ENCODE measurements at places on chromosomes 7 and 10.

GRCh38 chr10:124253006-124253405 lies 159.6 kb upstream of the CHST15 start:
- DNase-seq: no peak

DNA sequence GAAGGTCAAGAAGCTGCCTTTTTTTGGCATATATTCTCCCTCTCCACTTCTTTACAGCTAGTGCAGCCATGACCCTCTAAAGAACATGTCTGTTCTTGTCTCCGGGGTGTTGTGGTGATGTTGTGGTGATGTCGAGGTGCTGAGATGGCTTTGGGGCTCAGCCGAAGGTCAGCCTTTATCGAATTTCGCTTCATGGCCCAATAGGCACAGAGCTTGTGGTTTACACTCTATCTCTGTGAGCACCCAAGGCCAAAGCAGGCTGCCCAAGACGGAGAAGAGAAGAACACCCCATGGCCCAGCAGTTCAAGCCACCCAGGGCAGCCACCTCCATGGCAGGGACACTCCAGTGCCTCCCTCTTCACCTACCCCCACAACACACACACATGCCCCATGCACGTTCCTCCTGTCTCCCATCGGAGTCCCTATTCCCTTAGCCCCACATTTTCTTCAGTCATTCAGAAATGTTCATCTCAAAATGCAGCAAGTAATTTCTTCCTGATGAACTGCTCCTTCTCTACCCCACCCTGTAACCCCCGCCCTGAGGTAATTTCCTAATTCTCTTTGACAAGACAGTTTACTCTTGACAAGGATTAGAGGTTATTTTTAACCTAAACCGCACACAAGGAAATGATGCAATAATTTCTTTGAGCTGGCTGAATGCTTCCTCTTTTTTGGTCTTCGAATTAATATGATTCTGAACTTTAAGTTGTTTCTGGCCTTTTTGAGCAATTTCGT lies 18.6 kb upstream of the ADRB1 start:
- peak; percentile 22 for DNase-seq

GRCh38 chr7:3965794-3966395 lies 664.8 kb downstream of the SDK1 start:
- no peak for DNase-seq

DNA sequence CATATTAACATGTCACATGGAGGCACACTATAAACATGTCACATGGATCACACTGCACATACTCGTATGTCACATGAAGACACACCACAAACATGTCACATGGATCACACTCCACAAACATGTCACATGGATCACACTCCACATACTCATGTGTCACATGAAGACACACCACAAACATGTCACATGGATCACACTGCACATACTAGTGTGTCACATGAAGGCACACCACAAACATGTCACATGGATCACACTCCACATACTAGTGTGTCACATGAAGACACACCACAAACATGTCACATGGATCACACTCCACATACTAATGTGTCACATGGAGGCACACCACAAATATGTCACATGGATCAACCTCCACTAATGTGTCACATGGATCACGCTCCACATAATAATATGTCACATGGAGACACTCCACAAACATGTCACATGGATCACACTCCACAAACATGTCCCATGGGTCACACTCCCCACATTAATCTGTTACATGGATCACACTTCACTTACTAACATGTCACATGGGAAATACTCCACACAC lies 195.6 kb upstream of the PFKP start:
- no peak for DNase-seq

DNA sequence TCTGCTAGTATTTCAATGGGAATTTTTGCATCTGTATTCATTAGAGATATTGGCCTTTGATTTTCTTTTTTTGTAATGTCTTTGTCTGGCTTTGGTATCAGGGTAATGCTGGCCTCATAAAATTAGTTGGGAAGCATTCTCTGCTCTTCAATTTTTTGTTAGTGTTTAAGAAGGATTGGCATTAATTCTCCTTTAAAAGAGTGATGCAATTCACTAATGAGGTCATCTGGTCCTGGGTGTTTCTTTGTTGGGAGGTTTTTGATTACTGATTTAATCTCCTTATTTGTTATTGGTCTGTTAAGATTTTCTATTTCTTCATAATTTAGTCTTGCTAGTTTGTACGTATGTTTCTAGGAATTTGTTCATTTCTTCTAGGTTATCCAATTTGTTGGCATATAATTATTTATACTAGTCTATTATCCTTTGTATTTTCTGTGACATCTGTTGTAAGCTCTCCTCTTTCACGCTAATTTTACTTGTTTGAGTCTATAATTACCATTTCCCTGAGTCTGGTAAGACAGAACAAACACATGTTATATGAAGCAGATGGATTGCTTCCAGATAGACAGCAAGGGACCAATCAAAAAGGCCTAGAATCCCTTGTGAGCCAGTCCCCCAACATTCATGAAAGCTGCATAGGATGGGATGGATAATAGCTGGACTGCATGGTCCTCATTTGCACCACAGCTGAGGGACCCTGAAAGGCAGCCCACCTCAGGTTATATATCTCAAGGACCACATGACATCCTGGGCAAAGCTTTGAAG lies 54.4 kb downstream of the MTPAP start:
- no peak for DNase-seq

- DNase-seq: no peak
Observed at GRCh38 chr10:1553951-1554350, 183.4 kb downstream of the ADARB2 start.

GRCh38 chr10:96152437-96152836 lies 22.3 kb downstream of the ZNF518A start:
- no peak for DNase-seq

- DNase-seq: no peak
Observed at GRCh38 chr10:85008488-85009184, 680.2 kb downstream of the CCSER2 start.

DNA sequence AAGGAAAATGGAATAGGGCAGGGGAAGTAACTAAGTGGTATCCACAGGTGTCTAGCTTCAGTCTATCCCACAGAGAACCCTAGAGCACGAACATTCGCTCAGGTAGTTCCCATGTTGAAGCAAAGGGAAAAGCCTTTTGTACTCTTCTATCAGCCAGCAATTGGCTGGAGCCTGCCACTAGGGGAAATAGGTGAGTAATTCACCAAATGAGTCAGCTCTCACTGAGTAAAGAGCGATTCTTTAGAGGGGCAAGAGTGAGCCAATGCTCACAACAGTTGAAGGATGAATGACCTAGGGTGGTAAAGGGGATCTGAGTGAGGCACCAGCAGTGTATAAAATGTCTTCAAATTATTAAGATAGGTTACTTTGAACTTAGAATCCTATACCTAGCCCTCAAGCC lies 94.1 kb upstream of the ZNF800 start:
- no peak for DNase-seq

DNA sequence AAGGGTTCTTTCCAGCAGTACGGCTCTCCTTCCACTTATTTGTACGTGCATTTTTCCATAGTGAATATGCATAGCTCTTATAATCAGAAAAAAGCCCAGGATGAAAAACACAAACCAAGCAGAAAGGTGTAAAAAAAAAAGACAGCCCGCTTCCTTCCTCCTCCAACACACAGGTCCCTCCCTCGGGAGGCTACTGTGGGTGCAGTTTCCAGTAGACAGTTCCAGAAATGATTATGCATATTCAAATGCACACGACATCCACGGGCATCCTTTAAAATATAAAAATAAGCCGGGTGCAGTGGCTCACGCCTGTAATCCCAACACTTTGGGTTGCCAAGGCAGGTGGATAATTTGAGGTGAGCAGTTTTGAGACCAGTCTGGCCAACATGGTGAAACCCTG lies 59.9 kb downstream of the TNRC18 start:
- no peak for DNase-seq

DNA sequence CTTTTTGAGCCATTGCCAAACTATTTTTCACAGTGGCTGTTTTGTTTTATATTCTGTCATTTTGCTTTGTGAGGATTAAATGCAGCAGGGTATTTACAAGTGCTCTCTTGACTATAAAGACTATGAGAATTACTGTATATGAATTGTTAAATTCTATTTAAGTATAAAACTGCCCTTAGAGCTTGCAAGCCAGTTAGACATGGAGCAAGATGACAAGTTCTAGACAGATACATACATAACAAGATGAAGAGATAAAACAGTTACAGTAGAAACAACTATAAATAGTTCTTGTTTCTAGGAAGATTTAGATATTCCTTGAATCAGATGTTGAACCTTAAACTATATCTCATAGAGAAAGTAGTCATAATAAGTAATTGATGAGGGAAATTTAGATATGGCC lies 60.6 kb downstream of the DNAH11 start:
- no peak for DNase-seq

- DNase-seq: no peak
Observed at GRCh38 chr10:69318867-69319727, 40.8 kb downstream of the HK1 start.

- no peak for DNase-seq
Observed at GRCh38 chr10:8273749-8274148, 219.3 kb downstream of the GATA3 start.

- DNase-seq: no peak
Observed at GRCh38 chr7:116912269-116912909, 40.9 kb upstream of the ST7 start.

GRCh38 chr10:47309408-47310089 lies 9.6 kb downstream of the GDF10 start:
- DNase-seq: no peak

DNA sequence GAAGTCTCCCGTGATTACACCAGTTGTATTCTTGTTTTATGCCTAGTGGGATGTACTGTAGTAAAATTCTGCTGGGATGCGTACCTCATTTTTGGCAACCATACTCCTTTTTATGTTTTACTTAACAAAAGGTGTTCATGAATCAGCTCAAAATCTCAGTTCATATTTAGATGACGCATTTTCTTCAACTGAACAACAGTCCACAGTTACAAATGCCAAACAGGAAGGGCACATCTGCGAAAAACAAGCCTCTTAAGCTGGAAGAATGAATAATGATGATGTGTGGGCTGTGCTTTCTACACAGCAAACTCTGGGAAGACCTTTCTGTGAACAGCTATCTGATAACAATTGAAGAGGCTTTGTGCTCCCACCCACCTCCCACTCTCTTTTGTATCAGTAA lies 68.4 kb upstream of the NRBF2 start:
- DNase-seq: no peak

- no peak for DNase-seq
Observed at GRCh38 chr10:116769791-116770190, 27.4 kb upstream of the HSPA12A start.

DNA sequence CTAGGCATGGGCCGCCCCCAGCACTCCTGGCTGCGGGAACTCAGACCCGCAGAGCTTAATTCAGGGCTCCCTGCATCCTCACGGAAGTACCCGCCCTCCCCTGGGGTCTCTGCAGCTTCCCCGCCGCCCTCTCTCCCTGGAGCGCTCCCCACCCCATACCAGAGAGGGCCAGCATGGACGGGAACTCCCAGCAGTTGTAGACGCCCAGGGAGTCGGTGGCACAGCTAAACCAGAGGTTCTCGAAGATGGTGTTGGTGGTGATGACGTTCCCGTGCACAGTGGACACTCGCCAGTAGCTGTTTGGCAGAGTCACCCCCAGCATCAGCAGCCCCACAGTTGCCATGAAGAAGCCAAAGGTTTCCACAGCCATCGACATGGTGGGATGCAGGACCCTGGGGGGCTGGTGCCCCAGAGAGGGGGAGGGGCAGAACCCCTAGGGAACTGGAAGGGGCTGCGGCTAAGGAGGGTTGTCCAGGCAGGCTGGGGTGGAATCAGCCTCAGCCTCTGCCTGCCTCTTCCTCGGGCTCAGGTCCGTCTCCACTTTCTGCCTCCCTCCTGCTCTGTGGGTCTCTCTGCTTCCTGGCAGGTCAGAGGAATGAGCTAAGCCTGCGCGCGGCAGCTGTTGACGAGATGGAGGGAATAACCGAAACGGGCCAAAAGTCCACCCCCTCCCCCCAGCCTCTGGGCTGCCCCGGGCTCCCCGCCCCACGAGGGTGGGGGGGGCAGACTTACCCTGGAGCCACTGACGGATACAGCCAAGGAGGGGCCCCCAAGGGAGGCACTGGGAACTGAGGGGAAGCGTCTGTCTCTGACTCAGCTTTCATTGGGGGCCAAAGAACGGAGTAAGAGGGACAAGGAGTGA lies at the start of gene CLDN15:
CLDN15 (minus strand) TSS at position 597 of the 862 bp plus-strand sequence; CDS start at position 376, 221 bp downstream.
- DNase-seq: no peak

- no peak for DNase-seq
Observed at GRCh38 chr10:113709221-113709838, 29.6 kb downstream of the CASP7 start.

DNA sequence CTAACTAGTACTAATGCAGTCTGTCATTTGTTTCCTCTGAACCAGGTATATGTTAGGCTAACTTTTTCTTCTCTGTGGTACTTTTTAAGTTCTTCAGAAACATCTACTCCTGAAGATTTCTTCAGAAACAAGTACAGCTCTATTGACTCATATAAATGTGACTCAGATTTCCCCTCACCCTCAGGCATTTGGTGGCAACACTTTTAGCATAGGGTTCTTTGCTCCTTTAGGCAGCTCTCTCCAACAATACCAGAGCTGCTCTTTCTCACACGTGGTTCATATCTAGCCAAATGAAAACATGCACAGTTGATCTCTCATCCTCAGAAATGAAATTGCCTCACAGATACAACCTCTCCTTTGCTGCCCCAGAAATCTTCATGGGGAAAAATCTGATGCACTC lies 939.8 kb downstream of the SORCS1 start:
- DNase-seq: peak; percentile 3

DNA sequence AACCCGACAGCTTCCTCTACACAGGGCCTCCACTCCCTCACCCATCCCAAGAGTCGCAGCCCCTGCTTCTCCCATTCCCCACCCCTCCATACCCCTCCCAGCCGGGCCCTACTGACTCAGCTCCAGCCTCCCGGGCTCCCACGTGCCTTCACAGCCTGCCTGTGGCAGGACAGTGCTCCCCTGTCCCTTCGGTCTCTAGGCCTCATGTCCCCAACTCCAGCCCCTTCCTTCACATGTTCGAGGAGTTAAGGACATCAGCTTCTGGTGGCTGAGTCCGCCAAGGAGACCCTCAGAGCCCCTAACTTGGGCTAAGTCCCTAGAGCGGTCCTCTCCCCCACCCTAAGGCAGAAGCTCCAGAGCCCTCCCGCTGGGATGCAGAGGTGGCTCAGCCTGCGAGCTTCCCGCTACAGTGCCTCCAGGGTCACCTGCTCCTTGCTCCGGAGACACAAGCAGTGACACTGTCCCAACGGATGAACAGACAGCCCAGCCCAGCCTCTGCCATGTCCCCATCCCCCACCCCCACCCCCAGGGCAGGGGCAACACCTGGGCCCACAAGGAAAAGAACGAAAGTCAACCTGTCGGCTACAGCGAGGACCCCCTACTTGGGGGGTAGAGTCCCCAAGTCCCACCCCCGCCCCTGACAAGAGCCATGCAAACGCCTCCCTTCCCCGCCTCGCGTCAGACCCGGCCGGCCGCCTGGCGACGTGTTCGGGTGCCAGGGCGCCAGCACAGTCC lies 716 bp downstream of the SMARCD3 start:
- peak; percentile 22 for DNase-seq

- no peak for DNase-seq
Observed at GRCh38 chr10:132659206-132660091, 121.9 kb downstream of the INPP5A start.

Data from NCI-H460 (cell line).